ENCODE measurements at places on chromosomes 6 and 20.

- no peak for DNase-seq
Observed at GRCh38 chr6:20006037-20006436, 168.9 kb downstream of the ID4 start.

DNA sequence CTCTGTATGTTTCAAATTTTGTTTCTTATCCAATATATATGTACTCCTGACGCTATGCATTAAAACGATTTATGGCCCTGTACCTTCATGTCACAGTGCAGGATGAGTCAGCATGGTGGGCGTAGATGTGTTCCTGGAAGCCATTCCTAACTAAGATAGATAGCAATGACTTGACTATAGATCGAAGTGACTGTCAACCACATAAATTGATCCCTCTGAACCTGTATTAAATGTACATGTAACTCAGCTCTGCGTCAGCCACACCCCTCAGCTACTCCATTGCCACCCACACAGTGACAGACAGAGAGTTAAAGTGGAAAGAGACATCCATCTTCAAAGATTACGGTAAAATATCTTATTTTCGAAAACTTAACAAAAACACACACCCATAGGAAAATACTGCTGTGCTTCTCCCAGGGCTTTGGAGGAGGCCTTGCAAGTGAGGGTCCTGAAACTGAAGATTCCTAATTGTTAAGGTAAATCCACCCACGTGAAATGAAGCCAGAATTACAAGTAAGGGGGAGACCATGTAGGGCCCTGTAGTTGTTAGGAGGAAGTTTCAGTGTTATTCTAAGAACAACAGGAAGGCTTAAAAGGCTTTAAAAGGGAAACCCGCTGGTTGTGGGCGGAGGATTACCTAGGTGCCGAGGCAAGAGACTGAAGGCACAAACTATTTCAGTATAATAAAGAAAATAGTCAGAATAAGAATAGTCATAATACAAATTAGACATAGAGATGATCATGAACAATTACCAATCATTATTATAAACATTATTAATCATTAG, 10.3 kb upstream of the RAD21L1 start:
- DNase-seq = no peak

GRCh38 chr6:134339216-134339615, 21.3 kb upstream of the SGK1 start:
- no peak for DNase-seq

DNA sequence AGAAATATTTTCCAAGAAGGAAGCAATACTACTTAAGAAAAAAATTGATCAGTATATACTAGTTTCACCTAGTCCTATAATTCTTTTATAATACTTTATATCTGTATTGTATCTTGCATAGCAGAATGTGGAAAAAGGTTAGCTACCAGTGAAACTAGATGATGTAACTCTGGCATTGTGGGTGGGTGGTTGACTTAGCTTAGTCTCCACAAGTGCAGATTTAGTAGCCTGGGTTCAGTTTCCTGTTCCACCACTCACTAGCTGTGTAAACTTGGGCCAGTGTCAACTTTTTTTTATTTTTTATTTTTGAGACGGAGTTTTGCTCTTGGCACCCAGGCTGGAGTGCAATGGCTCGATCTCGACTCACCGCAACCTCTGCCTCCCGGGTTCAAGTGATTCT, 2.0 kb downstream of the MUC21 start:
- DNase-seq = no peak

GRCh38 chr6:74735304-74735703, 470.5 kb downstream of the COL12A1 start:
- DNase-seq = no peak

GRCh38 chr6:125728739-125729138, 20.7 kb upstream of the HEY2 start:
- no peak for DNase-seq

- DNase-seq = no peak
Observed at GRCh38 chr20:50450881-50451752, 59.1 kb upstream of the PTPN1 start.

- DNase-seq = no peak
Observed at GRCh38 chr6:126797981-126798380, 320.5 kb upstream of the RSPO3 start.

GRCh38 chr6:104959026-104959858, 2.3 kb downstream of the LIN28B start:
- DNase-seq = no peak

- no peak for DNase-seq
Observed at GRCh38 chr20:4651536-4651935, 70.2 kb upstream of the PRND start.

Measured in nucleus accumbens (tissue), 56 donors.